ENCODE measurements at places on chromosomes 3 and 15.

- DNase-seq, result no peak
Observed at GRCh38 chr3:170741756-170742529, 128.1 kb downstream of the RPL22L1 start.

DNA sequence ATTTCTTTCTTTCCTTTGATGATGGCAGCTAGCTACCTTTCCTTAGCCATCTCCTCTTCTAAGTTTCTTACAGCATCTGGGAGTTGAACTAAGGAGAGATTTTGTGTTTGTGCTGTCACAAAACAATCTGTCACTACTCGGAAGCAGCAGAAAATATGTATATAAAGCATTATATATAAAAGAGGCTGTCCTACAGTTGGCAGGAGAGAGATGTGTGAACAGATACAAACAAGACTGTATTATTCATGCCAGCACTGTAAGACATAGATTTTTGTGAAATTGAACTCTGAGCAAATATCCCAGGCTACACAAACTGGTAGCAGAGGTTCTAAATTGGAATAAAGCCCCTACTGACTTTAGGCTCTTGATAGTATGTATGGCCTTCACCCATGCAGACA is 577.5 kb upstream of the NECTIN3 start:
- no peak for DNase-seq

DNA sequence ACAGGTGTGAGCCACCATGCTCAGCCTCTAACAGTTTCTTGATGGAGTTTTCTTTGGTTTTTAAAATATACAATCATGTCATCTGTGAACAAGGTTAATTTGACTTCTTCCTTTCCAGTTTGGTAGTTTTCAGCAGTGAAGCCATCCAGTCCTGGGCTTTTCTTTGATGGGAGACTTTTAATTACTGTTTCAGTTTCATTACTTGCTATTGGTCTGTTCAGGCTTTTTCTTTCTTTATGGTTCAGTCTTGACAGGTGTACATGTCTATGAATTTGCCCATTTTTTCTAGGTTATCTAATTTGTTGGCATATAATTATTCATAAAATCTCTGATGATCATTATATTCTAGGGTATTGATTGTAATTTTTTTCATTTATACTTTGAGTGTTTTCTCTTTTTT is 36.8 kb downstream of the PFN2 start:
- no peak for DNase-seq

- no peak for DNase-seq
Observed at GRCh38 chr3:188465311-188465710, 311.4 kb downstream of the LPP start.

- no peak for DNase-seq
Observed at GRCh38 chr3:159829539-159830227, 159.0 kb upstream of the IL12A start.

DNA sequence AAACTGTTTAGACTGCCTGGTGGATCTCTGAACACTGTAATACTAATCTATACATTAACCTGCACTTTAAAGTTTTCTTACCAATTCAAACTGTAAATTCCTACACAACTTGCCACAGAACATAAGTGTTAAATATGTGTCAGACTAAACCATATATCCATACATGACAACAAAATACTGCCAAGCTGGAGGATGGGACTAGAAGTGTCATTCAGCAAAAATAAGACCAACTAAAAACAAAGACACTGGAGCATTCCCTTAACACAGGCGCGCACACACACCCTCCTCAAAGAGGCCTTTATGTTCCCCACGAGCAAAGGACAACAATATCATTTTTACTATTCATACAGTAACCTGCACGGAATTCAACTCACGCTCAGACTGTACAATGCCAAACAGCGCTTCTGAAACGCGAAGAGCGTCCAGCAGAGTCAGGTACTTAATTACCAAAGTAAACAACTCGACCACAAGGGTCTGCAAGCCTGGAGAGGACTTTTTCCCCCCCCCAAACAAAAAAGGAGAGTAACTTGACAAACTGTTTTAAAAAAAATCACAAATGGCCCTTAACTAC is 1.1 kb downstream of the DCUN1D1 start:
- DNase-seq, result no peak

DNA sequence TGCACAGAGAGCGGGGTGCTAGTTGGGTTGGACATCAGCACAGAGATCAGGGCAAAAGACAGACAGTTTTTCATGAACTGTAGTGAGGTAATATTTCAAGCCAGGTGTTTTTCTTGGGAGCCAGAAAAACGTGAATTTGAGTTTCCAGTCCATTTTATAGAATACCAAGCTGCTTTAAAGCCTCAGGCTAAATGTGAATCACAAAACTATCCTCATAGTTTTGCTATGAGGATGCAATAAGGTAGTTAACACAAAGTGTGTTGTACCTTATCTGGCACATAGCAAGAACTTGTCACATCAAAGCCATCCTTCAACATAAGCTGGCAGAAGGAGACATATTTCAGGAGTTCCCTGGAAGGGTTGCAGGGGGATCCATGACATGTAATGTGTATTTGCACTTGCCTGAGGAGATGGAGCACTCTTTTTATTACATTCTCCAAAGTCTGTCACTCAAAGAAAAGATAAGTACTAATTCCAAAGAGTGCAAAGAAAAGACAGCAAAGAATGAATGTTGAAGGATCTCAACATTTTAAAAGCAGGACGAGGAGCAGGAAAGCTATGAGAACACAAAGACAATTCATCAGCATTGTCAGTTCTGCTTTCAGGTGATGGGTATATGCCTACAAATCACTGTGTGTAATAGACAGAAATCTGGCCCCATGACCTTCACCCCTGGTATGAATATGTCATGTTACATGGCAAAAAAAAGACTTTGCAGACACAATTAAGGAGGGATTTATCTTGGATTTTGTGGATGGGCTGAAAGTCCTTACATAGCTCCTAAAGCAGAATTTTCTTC is 1046.4 kb downstream of the NTRK3 start:
- no peak for DNase-seq

- DNase-seq, result no peak
Observed at GRCh38 chr3:132290833-132291232, 26.4 kb upstream of the ACP3 start.

GRCh38 chr3:50550079-50550736 is 17.3 kb downstream of the C3orf18 start:
- no peak for DNase-seq

DNA sequence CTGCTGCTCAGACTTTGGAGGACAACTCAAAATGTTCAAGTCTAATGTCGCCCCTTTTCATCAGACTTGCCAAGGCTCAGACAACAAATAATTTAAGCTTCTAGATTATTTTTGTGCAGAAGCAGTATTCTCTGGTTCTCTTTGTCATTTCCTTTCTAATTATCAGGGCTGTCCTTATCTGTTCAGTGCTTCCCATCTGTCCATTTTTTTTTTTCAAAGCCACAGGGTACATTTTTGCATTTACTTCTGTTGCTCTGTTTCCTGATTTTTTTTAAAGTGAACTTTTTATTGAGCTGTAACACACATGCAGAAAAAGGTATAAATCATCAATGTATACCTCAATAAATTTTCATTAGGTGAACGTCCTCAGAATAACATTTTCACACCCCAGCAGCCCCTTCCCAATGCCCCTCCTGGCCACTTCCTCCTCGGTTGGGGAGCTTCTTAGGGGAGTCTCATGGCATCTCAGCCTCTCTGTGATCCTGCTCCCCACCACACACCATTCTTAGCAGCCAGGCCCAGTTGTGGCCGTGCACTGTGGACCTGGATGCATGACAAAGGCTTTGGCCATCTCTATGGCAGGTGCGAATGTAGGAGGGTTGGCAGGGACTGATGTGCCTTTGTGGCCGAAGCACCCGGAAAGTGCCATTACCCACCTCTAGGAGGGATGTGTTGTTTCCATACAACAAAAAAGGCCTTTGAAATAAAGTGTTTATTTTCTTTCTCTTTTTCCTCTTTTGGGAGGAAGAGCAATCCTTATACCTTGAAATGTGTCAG is 303.5 kb upstream of the LRRFIP2 start:
- DNase-seq, result no peak

- no peak for DNase-seq
Observed at GRCh38 chr15:74262625-74263024, 26.5 kb downstream of the CCDC33 start.

- DNase-seq, result no peak
Observed at GRCh38 chr15:88608607-88609181, 12.4 kb upstream of the AEN start.

GRCh38 chr3:13525827-13526625 is 22.9 kb upstream of the FBLN2 start:
- no peak for DNase-seq

DNA sequence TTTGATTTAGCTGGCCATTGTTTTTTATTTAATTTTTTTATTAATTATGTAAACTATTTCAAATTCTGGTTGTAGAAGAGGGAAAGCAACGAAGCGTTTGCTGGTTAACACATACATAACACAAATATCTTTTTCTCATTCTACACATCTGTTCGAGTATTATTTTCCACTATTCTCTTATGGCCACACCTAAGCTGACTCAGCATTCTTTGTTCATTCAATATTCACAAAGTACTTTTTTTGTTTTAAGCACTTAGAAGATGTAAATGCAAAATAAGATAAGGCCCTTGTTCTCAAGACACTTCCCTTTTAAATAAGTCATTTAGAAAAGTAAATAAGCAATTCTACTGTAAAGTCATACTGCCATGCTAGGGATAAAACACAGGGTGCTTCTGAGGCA is 45.4 kb downstream of the CADM2 start:
- no peak for DNase-seq

DNA sequence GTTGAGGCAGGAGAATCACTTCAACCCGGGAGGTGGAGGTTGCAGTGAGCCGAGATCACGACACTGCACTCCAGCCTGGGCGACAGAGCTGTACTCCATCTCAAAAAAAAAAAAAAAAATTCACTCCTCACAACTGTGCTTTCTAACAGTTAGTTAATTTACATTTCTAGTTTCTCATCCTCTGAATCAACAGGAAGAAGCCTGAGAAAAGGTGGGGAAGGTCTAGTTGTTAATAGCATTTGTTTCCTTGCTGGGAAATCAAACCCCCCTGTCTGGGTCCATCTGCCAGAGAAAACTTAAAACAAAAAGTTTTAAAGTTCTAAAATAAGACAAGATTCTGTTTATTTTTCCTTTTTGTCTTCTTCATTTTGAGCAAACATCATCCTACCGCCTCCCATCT is 62.3 kb downstream of the TMEM39A start:
- DNase-seq, result no peak

DNA sequence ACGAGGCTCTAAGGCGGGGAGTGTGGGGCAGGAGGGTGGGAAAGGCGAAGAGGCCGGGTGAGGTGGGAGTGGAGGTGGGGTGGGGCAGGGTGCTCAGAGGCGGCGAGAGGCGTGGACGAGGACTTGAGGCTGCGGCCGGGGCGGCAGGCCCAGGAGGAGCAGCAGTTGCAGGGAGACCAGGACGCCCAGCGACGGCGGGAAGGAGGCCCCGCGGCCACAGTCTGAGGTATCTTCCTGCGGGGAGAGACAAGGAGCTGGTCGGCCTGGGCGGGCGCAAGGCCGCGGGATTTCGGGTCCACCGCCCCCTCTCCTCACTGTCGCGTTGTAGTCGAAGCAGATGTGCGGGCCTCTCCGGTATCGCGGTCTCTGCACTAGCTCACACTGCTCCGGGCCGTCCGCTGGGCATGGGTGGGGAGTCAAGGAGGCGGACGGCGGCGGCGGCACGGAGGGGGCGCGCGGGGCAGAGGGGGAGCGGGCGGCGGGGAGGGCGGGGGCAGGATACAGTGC is 5.3 kb upstream of the TMEM115 start:
- no peak for DNase-seq

GRCh38 chr15:85305050-85305449 is 75.4 kb upstream of the AKAP13 start:
- DNase-seq, result no peak

DNA sequence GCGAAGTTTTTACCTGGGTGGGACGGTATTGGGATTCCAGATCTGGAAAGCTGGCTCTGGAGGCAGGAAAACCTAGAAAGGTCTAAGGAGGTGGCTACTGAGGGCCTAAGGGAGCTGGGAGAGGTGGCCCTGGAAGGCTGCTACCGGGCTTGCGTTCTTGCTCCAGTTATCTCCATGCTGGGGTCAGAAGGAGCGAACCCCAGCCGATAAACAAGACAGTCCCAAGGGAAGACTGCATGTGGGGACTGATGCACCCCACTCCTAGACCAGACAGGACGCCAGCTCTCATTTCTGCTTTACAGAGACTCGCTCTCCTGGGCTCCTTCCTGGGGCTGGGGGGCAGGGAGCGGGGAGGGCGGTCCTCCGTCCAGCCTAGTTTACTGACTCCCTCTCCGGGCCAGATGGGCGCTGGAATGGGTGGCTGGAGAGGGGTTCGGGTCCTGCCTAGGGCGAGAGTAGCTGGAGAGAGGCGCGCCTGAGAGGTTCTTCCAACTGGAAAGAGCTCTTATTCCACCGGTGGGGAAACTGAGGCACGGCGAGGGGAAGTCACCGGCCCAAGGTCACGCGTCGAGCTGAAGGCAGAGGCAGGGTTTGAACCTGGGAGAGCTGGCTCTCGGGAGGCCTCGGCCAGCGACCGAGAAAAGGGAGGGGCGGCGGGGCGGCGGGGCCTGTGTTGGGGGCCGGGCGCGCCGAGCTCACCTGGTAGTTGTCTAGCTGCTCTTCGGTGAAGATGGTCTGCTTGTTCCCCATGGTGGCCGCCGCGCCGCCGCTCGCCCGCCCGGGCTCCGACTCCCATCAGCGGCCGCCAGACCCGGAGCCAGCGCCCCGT is 565 bp downstream of the CIB2 start:
- peak; percentile 22 for DNase-seq

- DNase-seq, result no peak
Observed at GRCh38 chr3:120742849-120743365, 363 bp downstream of the GTF2E1 start.

DNA sequence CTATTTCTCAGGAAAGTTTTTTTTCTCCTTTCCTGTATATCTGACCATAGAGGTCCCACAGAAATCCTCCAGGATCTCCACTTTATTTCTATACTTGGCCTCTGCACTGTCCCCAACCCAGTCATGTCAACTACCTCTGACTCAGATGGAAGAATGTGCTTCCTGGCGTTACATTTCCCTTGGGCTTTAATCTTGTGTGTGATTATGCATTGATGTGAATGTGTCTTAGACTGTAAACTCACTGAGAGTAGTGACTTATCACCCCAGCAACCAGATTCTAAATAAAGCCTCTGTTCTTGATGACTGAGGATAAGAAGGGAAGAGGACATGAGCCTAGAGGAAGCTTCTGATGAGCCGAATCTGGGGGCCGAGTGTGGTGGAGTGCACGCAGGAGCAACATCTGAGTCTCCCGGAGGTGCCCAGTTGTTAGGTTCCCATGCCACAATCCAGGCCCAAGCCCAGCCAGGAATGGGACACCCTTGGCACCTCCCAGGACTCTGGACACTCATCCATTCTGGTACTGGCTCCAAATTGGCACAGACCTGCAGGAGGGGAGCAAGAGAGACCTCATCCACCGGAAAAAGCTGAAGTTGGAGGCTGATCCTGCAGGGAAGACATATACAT is 32.1 kb upstream of the HEG1 start:
- DNase-seq, result no peak
